AG08396 (cell line): ENCODE measurements at places on chromosomes 5 and 9.
A peak's percentile ranks its signal among the peaks of the same experiment; 100 is the strongest.

DNA sequence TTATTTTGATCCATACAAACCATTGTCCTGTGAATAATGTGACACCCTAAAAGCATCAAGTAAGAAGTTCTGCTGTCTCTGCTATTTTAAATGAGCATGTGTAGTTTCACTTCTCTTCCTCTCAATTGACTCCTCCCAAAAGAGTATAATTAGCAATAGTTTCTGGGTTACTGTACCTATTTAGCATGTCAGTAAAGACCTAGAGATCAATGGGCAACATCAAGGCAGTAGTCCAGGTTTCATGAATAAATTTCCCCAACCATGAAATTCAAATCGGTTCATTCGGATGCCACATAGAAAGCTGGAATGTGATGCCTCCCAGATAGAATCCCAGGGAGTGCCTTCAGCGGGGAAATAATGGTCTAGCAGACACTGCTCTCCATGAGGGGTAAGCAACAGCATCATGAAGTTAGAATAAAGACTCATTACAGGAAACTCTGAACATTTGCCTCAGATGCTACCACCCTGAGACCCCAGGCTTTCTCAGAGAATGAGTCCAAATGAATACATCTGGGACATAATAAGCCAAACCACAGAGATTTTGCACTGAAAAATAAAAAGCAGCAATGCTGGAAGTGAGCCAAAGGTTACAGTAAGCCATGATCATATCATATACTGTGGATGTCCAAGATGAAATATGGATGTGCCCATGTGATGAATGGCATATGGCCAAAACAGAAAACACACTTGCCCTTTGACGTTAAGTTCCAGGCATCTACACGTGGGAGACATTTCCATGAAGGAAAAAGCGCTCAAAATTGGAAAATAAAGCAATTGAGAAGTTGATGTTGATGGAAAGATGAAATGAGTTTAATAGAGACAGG, 1107.0 kb upstream of the SEMA6A start:
- no peak for DNase-seq

GRCh38 chr9:6304232-6304631, 23.9 kb upstream of the TPD52L3 start:
- no peak for DNase-seq

DNA sequence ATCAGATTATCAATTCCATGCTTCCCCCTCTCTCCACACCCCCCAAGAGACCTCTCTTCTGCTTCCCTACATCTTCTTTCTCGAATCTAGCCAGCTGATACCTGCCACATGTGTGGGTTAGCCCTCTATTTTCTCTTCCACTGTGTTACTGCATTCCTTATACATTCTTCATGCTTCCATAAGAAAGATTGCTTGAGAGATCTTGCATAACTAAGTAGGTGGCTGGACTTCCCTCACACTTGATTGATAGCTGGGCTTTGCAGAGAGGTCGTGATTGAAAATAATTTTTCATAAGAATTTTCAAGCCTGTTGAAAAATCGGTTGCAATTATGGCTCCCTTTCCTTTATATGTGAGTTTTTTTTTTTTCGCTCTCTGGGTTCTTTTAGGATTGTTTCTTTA, 33.0 kb upstream of the PANK3 start:
- no peak for DNase-seq

- no peak for DNase-seq
These were observed 264.9 kb downstream of the TLE1 start for GRCh38 chr9:81424431-81424830.

- no peak for DNase-seq
These were observed 3.8 kb downstream of the ADAMTSL1 start for GRCh38 chr9:18477719-18478118.

- no peak for DNase-seq
These were observed 1746.4 kb downstream of the EFNA5 start for GRCh38 chr5:105924366-105924765.

DNA sequence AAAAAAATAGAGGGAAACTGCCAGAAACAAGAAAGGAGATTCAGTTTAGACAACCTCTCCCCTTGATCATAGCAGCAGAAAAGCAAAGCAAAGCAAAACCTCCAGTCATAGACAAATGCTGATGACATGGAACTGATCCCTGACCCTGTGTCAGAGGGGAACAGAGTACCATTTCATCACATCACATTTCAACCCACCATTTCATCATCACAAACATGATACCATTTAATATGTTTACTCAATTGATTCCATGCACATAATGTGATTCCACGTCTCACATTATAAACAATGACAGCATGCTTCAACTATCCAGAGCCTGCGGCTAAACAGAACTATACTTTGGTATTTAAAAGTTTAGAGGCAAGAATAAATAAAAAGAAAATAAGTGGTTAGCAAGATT, 28.7 kb upstream of the ACOT12 start:
- peak; percentile 71 for DNase-seq

DNA sequence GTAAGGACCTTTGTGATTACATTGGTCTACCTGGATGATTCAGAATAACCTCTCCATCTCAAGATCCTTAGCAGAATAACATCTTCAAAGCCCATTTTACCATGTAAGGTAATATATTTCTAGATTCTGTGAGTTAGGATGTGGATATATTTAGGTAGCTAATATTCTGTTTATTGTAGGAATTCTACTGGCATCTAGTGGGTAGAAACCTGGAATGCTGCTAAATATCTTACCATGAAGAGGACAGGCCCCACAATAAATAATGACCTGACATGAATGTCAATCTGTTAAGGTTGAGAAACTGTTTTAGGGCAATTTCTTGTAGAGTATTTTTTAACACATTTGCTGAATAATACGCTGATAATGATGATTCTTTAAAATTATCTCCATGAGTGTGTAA, 426.8 kb downstream of the MAN2A1 start:
- no peak for DNase-seq

DNA sequence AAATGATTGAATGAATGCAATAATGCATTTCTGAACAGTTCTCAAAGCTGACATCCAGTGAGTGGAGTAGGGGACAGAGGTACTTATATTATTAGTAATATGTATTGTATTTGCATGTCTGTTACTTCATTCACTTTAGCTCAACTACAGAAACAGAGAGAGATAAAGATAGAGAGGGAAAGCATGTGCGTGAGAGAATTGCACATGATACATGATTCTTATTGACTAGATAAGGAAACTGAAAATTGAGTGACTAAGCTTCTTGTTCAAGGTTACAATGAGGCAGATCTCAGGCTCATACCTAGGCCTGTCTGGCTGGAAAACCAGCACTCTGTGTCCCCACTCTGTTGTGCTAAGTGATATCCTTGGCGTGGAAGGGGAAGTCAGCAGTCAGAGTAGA, 337.7 kb upstream of the KLF4 start:
- no peak for DNase-seq

DNA sequence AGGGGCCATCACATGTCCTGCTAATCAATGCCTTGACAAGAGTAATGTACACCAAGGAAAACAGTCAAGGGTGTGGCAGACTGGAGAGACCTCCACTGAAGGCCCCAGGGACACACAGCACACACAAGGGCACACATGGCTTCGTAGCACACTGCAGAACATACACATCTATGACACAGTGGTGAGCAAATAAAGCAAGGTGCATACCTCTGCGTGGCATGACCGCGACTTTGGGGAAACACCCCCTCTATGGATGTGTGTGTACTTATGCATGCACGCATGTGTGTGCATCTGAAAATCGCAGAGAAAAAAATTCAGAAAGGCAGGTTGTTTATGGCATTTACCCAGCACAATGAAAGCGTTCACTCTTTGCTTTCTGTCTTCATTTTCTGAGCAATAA, 20.5 kb downstream of the SEMA4D start:
- no peak for DNase-seq

GRCh38 chr5:134504629-134505300, 20.7 kb upstream of the JADE2 start:
- DNase-seq = peak; percentile 0

DNA sequence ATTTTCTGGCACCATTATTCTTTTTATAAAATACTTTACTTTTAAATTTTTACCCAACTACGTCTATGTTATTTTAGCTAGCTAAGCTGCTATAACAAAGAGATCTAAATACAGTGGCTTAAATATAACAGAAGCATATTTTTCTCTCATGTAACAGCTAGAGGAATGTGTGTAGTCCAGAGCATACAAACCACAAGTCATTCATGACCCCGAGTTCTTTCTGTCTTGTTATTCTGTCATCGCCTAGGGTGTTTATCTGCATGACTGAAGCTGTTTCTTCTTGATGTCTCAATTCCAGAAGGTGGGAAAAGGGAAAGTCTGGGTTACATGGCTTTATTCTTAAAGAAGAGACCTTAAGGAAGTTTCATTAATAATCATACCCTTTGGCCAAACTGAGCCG, 136.9 kb upstream of the RFX3 start:
- DNase-seq = peak; percentile 26

DNA sequence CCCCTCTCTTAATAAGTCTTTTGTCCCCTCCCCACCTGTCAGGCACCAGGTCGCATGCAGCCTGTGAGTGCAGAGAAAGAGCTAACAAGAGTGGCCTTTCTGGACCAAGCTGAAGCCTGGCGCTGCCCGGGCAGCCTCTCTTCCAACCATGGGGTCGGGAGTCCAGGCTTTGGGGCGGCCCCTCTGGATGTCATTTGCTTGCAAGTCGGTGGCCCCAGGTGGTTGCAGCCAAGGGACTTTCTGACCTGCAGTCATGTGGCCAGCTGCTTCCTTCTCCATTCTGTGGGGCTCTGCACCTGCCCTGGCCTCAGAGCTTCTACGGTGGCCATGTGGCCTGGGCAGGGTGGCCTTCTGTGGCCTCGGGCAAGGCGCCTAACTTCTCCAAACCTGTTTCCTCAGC, 159.7 kb downstream of the DAB2IP start:
- DNase-seq = no peak

DNA sequence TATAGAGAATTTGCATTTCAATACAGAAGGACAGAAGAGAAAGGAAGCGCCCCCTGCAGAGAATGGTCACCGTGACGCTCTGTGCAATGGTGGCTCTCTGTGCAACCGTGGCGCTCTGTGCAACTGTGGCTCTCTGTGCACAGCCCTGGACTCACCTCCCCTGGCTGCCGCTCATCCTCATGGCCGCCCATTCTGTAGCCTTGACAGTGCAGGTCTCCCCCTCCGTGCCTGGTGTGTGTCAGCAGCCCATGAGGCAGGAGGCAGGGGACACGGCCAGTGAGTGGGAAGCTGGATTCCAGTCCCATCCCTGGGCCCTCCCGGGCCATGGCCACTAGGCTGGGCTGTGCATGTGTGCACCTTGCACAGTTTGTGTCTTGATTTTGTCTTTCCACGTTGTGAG, 12.0 kb downstream of the EXOC3 start:
- no peak for DNase-seq

DNA sequence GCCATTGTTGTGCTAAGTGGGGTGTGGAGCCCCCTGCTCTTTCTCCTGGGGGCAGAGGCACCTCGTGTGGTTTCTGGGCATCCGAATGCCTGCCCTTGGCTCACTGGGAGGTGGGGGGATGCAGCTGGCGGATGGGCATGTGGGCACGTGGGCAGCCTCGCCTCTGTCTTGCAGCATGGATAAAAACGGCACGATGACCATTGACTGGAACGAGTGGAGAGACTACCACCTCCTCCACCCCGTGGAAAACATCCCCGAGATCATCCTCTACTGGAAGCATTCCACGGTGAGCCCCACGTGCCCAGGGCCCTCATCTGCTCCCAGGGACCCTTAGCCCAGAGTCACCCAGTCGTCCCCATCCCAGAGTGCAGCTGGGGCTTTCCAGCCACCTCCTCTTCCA, 25.3 kb downstream of the PTGES2 start:
- DNase-seq = no peak

GRCh38 chr5:104498281-104498680, 935.7 kb upstream of the NUDT12 start:
- DNase-seq = no peak

- DNase-seq = no peak
These were observed 78.9 kb upstream of the MAP1B start for GRCh38 chr5:72028382-72028781.

DNA sequence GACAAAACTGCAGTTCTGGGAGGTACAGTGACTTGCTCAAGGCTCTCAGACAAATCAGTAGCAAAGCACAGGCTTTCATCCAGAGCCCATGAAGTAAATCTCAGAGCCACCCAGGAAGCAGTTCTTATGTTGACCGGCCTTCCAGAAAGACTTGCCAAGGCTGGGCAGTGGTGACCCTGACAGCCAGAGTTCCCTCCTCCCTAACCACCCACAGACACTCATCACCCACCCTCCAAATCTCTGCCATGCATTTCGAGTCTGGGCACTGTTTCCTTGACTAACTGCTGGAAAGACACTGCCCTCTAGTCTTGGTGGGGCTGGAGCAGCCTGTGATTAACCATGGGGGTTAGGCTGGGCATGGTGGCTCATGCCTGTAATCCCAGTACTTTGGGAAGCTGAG, 21.5 kb downstream of the NEURL1B start:
- no peak for DNase-seq

- peak; percentile 80 for DNase-seq
These were observed 138.3 kb downstream of the RFK start for GRCh38 chr9:76255781-76256455.

DNA sequence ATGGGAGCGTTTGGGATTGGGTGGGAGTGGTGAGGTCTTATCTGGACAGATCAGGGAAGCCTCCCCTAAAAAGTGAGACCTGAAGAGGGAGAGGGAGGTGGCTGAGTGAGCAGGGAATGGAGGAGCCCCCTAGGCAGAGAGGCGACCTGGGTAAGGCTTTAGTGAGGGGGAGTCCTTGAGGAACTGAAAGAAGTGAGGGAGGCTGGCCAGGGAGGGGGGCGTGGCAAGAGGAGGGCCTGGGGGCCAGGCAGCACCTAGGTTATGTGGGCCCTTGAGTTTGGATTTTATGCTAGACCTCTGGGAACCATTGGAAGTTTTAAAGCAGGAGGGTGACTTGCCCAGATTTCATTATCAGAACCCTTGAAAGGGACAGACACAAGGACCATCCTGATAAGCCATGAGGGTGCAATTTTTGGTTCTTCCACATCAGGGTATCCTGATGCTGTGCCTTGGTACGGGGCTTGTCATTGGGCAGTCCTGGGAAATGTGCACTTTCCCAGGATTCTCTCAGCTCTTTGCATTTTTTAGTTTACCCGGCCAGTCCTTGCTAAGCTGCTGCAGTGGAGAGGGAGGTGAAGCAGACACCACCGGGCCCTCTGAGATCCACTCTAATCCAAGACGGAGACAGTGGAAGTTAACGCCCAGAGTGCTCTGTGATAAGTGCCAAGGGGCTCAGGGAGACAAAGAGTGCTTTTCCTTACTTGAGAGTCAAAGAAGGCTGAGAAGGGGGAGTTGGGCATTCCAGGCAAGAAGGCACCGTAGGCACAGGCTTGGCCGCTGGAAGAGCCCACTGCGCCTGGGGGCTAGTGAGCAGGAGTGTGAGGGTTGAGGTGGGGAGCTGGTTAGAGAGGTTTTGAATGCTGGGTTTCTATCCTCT, 16.1 kb downstream of the GSN start:
- DNase-seq = no peak

DNA sequence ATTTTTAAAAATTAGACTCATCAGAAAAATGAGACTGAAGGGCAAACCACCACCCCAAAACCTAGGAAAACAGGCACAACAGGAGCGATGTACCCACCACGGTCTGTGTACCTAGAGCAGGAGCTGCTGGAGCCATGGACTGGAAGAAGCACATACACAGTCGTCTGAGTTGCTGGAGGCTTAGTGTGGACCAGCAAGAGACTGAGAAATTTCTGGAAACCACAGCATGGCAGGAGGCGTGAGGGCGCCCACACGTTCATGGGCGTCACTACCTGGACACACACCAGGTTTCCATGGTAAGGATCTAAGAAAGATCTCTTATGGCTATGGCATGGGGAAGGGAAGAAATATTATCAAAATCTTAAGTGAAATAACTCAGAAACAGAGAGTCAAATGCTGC, 91.9 kb downstream of the MED10 start:
- no peak for DNase-seq

- DNase-seq = no peak
These were observed 739.5 kb upstream of the GRAMD2B start for GRCh38 chr5:125683669-125684068.

GRCh38 chr5:125049721-125050702, 303.6 kb upstream of the ZNF608 start:
- DNase-seq = no peak
